Stimulated activated CD8-positive, alpha-beta memory T cell treated with anti-CD3 and anti-CD28 coated beads, Interleukin-4, amount 100 ng/mL, for 1 hour (primary cell): ENCODE measurements at places on chromosomes 4 and X.

- DNase-seq = no peak
Observed at GRCh38 chr4:185932491-185932890, 120.5 kb upstream of the SORBS2 start.

GRCh38 chrX:17495052-17495451 lies 120.1 kb downstream of the NHS start:
- DNase-seq = no peak

- DNase-seq = no peak
Observed at GRCh38 chr4:156568484-156568883, 403.1 kb downstream of the PDGFC start.

DNA sequence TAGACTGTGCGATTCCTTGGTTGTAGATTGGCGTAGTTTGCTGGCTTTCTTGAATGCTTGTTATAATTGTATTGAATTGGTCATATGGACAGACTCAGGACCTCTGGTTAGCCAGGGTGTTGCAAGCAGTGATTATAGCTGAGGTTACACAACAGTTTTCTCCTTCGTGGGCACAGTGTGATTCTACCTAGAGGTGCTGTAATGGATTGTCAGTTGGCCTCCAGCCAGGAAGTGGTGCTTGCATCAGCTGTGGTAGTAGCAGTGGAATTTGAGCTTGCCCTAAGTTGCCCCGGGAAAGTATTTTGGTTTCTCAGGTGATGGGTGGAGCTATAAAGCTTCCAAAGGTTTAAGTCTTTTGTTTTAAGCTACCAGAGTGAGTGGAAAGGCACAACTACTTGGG lies 23.1 kb upstream of the GABRG1 start:
- DNase-seq = no peak

DNA sequence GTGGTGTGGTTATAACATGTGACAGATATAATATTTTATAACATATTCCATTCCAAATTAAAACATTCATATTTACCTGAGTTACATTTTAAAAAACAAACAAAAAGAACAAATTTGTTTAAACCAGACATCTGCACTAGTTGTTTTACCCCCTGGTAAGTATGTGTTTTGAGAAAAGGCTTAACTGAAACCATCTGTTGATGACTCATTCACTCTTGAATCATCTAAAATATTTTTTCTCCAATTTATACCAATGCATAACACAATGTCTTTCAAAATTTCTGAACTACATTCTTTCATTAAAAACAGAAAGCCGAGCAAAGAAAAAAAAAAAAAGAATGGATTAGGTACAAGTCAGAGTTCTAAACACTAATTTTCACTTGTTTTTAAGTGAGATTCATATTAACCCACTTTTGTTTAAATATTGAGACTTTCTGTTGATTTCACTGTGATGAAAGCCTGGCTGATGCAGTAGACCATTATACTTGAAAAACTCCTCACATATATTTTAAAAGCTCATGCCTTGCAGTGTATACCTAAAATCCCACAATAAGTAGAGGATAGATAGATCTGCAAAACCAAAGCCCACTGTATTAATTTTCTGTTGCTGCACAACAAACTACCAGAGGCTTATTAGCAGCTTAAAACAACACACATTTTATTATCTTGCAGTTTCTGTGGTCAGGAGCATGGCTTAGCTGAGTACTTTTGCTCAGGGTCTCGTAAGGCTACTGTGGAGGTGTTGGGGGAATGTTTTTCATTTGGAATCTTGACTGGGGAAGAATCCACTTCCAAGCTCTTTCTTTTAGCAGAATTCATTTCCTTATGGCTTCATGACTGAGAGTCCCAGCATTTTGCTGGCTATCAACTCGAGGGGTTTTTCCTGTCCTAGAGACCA lies 221.5 kb downstream of the PCDH18 start:
- no peak for DNase-seq

DNA sequence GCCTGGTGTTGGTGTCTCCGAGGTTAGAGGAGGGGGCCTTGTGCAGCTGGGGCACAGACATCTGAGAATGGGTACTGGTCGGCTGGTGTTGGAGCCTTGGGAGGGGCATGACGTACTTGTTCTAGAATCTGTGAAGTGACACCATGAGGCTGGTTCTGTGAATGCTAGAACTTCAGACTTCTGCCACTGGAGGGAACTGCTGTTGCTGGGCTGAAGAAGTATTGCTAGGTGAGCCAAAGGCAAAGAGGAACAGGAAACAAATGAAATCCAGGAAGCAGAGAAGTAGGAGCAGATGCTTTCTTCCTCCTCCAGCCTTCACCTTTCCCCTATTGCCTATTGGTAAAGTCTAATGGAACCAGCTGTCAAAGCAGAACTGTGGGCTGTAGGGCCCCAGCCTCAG lies 120.9 kb upstream of the DDIT4L start:
- no peak for DNase-seq

DNA sequence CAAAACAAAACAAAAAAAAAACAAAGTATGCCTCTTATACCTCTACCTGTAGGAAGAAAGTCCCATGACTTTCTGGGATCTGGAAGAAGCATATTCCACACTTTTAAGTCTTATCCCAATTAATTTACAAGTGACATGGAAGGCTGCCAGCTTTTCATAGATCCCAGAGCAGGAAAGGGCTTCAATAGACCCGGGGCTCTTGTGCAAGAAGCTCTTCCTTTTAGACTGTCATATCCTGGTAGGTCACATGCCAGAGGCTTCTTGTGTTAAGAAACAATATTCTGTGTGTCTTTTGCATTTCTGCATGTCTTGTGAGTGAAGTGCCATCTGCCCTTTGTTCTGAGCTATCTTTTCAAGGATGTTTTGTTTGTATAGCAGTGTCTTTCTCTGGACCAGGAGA lies 84.4 kb upstream of the PHOX2B start:
- DNase-seq = no peak

GRCh38 chrX:72045552-72046277 lies 86.0 kb downstream of the RTL5 start:
- no peak for DNase-seq

- DNase-seq = no peak
Observed at GRCh38 chr4:156623376-156623775, 348.2 kb downstream of the PDGFC start.

- no peak for DNase-seq
Observed at GRCh38 chr4:104749062-104749461, 254.4 kb upstream of the CXXC4 start.

DNA sequence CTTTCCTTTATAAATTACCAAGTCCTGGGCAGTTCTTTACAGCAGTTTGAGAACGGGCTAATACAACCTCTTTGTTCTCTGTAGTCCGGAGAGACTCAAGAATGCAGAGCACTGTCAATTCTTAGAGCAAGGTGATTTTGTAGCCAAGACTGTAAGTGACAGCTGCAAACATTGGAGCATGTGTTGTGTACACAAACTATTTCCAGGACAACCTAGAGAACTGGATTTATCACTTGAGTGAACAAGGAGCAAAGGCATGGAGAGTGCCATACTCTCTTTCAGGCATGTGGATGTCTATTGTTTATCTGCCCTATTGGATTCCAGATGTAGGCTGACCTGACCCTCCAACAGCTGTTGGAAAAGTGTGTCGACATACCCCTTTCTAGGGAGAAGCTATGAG lies 153.9 kb downstream of the SPANXN3 start:
- DNase-seq = no peak
